ENCODE measurements at places on chromosomes 4 and X. TPM values are rescaled to one million over a fixed set of nuclear protein-coding genes. Genes with fewer than 3 reads are reported as not detected.

The IL2RG gene
- 0.65 TPM for total RNA-seq

The DIPK2B gene
- total RNA-seq, result 31.7 TPM

The EDA gene
- 9.4 TPM for total RNA-seq

The MAGEA3 gene
- not detected for total RNA-seq

The HAUS3 gene
- 5.0 TPM for total RNA-seq

The GATA1 gene
- not detected for total RNA-seq

DNA sequence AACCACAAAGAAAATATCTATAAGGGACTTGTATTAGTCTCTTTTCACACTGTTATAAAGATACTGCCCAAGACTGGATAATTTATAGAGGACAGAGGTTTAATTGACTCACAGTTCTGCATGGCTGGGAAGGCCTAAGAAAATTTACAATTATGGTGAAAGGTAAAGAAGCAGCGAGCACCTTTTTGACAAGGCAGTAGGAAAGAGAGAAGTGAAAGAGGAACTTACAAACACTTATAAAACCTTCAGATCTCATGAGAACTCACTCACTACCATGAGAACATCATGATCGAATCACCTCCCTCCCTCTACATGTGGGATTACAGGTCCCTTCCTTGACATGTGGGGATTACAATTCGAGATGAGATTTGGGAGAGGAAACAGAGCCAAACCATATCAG lies 856.0 kb downstream of the TRAM1L1 start:
- no peak for DNase-seq

DNA sequence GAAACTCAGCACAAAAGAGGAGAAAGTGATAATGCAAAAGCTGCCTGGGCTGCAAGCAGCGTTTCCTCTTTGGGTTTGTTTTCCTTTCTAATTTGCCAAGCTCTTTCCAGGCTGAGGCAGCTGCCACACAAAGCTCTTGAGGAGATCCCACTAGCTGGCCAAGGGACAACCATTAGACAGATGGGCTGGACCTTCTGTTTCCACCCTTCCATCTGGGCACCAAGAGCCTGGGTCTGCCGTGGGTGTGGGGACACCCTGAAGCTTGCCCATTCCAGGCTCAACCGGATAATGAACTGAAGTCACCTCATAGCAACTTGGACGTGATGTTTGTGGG lies 194.6 kb upstream of the C1QTNF7 start:
- no peak for DNase-seq

GRCh38 chrX:148416931-148417330 lies 83.5 kb upstream of the AFF2 start:
- no peak for DNase-seq

DNA sequence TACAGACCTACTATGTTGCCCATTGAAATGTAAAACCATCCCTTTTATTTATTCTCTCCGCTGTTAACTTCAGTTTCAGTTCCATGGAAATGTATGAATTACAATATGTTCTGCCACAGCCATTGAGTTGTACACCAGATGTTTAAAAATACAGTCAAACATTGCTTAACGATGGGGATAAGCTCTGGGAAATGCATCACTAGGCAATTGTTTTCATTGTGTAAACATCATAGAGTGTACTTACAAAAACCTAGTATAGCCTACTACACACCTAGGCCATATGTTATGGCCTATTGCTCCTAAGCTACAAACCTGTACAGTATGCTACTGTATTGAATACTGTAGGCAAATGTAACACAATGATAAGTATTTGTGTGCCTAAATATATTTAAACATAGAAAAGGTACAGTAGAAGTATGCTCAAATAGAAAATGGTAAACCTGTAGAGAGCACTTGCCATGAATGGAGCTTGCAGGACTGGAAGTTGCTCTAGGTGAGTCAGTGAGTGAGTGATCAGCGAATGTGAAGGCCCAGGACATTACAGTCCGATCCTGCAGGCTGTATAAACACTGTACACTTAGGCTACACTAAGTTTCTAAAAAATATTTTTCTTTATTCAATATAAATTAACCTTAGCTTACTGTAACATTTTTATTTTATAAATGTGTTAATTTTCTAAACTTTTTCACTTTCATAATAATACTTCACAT lies 2.7 kb upstream of the PF4V1 start:
- no peak for DNase-seq

DNA sequence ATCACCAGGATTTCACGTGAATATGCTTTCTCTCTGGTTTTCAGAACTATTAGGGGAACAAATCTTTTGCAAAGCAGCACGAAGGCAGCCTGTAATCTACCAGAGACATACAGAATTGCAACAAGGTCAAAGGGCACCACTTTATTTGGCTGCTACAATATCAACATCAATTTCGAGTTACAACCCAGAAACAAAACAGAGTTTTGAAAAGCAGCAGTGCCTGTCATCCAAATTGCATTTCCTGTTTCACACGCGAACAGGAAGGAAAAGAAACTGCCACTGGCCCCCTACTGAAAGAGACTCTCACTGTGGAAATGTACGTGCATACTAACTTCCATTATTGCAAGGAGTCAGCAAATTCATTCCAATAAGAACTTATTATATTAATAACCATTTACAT lies 17.1 kb upstream of the C1QTNF7 start:
- DNase-seq, result no peak

GRCh38 chrX:101677028-101677427 lies 17.4 kb upstream of the ARMCX2 start:
- DNase-seq, result no peak

DNA sequence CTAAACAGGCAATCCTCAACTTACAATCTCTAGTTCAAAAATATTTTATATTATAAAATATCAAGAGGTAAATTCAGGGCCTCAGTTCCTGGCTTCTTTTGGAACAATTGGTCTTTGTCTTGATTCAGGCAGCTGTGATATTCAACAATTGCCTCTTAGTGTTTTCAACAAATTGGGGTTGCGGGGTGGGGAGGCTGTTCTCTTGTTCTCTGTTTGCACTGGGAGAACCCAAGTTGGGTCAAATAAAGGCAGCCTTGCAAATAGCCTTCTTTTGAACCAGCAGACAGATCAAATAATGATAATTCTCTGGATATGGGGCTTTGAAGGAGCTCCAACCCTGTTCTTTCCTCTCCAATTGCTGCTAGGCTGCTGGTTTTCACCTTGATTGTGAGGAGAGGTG lies 142.5 kb downstream of the COL4A5 start:
- DNase-seq, result no peak

DNA sequence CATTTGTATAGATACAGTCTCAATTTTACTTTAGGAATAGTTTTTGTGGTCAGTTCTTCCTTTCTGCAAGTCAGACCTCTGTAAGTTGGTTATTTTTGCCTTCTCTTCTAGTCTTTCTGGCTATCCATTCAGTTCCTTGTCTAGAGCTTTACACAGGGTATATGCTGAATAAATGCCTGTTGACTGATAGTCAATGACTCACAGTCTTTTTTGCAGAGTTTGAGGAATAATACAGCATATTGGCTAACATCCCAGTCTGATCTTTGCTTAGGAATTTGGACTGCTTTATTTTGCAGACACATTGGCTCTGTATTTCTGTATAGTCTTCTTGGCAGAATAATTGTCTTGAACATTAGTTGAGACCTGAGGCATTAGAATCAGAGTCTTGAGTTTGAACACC lies 132.4 kb downstream of the MAGEC1 start:
- DNase-seq, result no peak

- no peak for DNase-seq
These were observed 922.0 kb downstream of the DMD start for GRCh38 chrX:32289356-32289755.

DNA sequence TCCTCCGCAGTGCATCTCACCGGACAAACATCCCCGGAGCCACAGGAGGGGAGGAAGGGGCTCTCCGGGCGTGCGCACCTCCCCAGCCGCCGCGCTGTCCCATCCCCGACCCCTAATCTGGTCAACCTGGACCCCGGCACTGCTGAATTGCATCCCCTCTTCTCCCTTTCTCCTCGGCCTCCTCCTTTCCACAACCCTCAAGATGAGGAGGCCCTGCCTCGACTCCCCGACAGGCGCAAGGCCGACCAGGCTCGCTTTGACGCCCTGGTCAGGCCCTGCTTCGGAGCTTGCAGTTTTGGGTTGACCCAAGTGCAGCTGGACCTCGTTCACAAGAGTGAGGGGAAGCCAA lies 2.3 kb downstream of the PDGFRA start:
- no peak for DNase-seq

DNA sequence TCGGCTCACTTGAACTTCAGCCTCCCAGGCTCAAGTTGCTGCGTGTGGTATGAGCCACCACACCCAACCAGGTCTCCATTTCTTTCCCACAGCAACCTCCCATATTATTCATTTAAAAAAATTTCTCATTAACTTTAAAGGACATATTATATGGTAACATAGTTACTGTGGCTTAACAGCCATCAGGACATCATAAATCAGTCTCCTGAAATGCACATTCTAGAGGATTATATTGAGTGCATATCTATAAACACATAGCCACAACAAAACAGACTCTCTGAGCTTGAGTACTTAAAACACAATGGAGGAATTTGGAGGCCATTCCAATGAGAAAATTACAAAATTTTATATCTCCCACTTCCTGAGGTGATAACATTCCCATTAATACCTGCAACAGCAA lies 61.5 kb downstream of the CORIN start:
- no peak for DNase-seq

All from heart right ventricle (tissue), 16 donors.